H9 (cell line): ENCODE measurements at places on chromosomes 1 and 21.

DNA sequence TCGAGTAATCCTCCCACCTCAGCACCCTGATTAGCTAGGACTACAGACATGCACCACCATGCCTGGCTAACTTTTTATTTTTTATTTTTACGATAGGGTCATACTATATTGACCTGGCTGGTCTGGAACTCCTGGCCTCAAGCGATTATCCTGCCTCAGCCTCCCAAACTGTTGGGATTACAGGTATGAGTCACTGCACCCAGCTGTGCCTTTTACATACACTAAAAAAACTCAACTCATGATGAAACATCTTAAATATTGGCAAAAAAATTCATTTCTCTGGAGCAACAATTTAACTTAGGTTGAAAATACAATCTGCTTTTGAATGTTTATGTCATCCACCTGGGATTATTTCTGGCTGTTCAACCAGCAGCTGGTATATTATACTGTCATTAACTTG lies 598.3 kb upstream of the ZP4 start:
- no peak for DNase-seq

DNA sequence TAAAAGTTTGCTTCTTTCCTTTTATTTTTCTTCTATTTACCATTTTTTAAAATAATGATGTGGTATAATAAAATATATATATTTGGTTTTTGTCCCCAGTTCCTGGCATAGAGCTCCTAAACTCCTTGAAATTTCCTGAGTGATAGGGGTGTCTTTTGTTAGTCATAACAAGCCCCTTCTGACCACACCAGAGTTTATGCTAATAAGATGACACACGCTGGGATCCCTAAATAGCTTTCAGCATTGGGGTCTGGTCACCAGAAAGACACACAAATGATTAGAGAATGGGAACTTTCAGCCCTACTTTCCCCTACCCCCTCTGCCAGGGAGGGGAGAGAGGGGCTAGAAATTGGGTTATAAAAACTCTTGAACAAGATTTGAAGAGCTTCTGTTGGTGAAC lies 56.2 kb downstream of the COL24A1 start:
- DNase-seq = no peak

DNA sequence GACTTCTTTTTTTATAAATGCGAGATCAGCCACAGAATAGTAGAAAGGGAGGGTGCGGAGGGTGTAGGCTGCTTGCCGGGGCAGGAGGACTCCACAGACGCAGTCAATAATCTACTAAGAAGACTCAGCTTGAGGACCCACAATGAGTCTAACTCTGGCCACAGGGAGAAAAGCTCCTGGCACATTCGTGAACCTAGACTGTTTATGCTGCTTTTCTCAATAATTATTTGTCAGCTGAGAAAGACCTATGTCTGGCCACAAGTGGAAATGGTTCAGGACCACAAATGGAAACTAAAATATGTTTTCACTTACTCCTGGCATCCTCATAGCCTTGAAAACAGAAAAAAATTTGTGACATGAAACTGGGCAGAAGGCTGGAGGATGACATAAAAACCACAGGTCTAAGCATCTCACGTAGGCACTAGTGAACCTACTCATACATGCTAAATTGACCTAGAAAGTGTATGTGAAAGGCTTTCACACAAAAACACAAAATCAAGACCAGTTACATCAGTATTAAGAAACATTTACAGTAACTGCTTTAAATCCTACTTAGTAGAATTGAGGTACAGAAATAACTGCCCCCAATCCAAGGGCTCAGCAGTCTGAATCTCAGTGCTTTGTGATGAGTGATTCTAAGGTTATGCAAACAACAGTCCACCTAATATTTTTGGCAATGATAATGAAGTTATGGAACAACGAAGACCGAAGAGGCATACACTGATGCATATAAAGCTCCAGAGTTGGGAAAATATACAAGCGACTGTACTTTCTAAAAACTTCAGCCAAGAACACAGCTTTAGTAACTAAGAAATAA lies 159.5 kb downstream of the SLC45A1 start:
- DNase-seq = no peak

DNA sequence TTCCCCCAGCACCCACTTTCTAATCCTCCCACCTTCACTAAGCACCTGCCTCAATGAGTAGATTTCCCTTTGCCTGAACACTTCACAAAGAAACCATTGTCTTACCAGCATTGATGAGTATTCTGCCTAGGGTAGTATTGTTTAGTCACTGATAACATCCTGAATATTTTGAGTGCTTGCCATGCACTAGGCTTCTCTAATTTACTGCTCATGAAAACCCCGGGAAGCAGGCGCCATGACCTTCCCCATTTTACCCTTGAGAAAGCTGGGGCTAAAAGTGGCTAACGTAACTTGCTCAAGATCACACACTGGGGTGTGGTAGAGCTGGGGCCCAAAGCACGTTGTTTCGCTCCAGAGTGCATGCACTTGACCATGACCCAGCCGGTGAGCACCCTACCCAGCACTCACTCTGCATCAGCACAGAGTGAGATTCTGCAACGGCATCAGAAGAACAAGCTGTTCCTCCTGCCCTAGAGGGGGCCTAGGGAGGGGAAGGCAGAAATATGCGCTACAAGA lies 10.6 kb upstream of the F3 start:
- DNase-seq = no peak

DNA sequence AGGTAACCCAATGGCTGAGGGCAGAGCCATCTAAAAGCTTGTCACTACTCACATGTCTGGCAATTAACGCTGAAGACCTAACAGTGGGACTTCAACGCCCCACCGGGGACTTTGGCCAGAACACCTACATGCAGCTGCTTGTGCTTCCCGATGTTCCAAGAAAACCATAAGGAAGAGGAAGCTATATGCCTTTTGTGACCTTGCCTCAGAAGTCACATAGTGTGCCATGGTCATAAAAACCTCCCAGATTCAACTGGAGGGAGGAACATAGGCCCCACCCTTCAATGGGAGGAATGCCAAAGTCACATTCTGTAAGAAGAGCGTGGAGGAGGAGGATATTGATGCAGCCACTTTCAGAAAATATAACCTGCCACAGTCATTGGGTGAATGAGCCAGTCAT lies 147.8 kb upstream of the MAGI3 start:
- DNase-seq = no peak

GRCh38 chr1:198560161-198560560 lies 19.7 kb upstream of the ATP6V1G3 start:
- DNase-seq = no peak

DNA sequence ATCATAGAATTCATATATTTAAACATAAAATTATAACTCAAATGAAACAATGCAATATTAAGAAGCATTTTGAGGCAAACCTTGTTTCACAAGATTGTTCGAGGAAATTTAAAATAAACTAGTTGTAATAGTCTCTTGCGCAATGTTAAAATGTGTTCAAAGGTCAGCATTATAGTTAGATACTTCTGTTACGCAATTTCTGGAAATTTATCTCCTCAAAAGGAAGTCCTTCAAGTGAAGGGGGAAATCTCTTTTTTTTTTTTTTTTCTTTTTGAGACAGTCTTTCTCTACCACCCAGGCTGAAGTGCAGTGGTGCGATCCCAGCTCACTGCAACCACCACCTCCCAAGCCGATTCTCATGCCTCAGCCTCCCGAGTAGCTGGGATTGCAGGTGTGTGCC lies 52.1 kb downstream of the FMO4 start:
- no peak for DNase-seq

GRCh38 chr1:74753104-74753503 lies 20.2 kb downstream of the TYW3 start:
- DNase-seq = no peak

DNA sequence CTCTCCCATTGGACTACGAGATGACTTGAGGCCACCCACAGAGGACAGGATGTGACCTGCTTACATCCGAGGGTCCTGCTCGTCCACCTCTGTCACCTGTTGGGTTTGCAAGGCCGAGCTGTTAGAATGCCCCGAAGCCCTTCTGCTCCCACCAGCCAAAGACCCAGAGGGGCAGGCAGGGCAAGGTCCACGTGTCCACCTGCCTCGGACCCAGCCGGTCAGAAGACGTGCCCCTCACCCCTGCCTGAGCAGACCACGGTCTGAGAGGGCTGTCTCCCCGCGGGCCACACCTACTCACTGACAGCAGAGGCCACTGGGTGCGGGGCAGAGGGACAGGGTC lies 30.3 kb upstream of the TRAPPC10 start:
- peak; percentile 82 for DNase-seq

DNA sequence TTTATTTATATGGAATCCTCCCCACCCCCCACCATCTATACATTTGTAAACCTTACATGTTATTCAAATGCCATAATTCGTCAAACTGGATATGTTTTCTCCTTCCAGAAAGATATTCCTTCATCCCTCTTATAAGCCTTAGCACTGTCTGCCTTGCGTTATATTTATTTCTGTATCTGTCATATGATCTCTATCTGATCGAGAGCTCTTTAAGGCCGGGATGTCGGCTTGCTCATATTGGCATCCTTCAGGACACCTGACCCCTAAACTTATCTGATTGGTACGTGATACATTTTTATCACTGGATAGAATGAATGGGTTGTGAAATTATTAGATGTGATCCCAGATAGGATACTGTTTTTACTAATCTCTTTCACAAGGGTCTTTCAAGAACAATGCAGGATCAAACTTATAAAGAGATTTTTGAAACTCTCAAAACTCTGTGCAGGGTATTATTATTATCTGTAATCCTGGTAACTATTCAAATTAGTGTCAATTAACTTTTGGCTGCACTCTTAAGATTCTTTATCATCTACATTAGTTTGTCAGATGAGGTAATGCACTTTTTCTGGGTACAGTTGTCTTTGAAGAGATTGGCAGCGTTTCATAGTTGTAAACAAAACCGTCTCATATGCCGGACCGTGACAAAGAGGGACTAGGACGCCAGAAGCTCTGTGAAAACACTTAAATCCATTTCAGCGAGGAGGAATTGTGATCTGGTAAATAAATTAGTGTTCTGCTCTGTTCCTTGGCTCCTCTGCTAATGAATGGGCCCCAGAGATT lies 152.0 kb downstream of the KIF26B start:
- no peak for DNase-seq

- no peak for DNase-seq
Measured at GRCh38 chr21:34229353-34229752, 134.5 kb upstream of the KCNE2 start.
